HT1080 (cell line): ENCODE measurements at places on chromosomes 7 and 10. TPM values are rescaled to one million over a fixed set of nuclear protein-coding genes. Genes with fewer than 3 reads are reported as not detected.
A peak's percentile ranks its signal among the peaks of the same experiment; 100 is the strongest.

DNA sequence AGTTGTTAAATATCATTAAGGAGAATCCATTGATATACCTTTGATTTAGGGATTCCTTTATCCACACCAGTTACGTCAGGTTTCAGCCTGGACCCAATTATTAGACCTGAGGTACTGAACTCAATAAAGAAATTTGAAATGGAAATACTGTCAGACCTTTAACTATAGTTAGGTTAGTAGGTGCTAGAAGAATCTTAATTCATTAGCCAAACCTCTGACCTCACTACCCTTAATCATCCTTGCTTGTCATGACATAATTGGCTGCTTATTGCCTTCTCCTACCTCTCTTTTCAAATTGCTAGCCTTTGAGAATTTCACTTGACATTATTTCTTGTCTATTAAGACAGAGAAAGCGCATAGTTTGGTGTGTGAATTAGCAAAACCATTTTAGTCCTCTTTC is 27.1 kb downstream of the SMNDC1 start:
- DNase-seq = no peak

Gene NEURL1
- total RNA-seq = not detected in 2 replicates

- no peak for DNase-seq
Observed at GRCh38 chr10:18008986-18009385, 57.3 kb downstream of the SLC39A12 start.

DNA sequence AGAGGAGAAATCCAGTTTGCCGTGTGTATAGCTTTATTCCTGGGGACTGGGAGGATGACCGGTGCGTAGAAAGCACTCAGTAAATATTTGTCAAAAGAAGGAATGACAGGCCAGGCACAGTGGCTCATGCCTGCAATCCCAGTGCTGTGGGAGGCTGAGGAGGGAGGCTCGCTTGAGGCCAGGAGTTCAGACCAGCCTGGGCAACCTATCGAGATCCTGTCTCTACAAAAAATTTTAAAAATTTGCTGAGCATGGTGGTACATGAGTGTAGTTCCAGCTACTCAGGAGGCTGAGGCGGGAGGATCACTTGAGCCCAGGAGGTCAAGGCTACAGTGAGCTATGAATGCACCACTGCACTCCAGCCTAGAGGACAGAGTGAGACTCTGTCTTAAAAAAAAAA is 15.8 kb downstream of the EPHB4 start:
- DNase-seq = no peak

DNA sequence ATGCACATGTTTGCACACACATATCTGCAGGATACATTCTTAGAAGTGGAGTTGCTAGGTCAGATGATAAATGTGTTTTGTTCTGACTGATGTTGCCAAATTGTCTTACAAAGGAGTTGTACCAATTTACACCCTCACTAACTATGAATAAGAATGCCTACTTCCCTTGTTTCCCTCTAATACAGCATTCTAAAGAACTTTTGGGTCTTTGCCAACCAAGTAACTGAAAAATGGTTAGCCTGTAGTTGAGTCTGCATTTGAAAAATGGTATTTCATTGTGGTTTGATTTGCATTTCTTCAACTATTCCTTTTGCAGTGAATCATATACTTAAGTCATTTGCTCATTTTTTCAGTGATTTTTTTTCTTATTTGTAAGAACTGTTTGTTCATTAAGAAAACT is 48.4 kb downstream of the TMEM26 start:
- DNase-seq = peak; percentile 48

DNA sequence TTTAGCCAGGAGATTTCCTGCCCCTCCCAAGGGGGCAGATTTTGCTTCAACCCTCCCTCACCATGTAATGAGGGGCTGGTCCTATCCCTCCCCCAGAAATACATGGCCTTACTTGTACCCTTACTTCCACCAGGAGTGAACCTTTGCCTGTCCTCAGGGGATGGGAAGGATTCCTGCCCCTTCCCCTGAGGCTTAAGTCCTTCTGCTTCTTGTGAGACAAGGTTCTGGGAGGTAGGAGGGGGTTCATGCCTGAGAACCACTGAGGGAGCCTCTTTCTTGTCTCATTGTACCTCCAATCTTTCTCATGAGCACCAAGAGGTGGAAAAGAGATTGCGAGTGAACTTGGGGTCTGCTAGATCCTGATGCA is 19.5 kb upstream of the MUC3A start:
- DNase-seq = no peak

Gene GJC3
- total RNA-seq = 0.07 and 0.11 TPM in 2 replicates

DNA sequence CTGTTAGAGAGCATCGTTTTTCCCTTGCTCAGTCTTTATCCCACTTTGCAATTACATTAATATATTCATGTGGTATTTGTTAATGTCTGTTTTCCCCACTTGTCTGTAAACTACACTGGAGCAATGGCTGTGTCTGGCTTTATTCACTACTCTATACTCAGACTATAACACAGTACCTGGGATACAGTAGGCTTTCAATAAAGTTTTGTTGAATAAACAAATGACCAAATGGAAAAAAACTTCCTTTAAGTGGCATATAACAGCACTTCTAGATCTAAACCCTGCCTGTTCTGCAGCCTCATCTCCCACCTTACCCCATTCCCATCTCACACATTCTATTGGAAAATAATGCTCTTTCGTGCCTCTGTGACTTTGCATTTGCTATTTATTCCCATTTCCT is 57.3 kb upstream of the SPOCK2 start:
- no peak for DNase-seq

Gene GNAT3
- total RNA-seq = not detected in 2 replicates

DNA sequence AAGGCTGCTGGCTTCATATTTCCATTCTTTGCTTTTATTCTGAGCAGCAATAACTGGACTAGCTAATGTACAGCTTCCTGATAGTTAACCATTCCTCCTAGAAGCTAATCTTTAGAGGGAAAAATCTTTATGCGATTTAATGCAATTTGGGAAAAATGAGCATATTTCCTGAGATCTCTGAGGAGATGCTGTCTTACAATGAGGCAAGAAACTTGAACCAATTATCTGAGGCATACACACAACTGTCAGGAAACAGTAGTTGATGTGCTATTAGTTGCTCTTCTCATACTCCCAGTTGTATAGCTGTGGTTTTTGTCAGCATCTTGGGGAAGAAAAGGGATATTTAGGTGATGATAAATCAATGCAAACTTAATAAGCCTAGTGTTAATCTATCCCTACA is 265.9 kb downstream of the NEBL start:
- DNase-seq = no peak
